Adipose tissue (tissue), 3 donors: ENCODE measurements at places on chromosomes 7 and 10. TPM values are rescaled to one million over a fixed set of nuclear protein-coding genes. Genes with fewer than 3 reads are reported as not detected.

Gene FAM241B
- 4.6 TPM for polyA plus RNA-seq

Gene NUTM2A
- 1.0 TPM for polyA plus RNA-seq

Gene RBM20
- 7.1 TPM for polyA plus RNA-seq

Gene RSU1
- 73.8 TPM for polyA plus RNA-seq

Gene HBP1
- polyA plus RNA-seq: 25.3 TPM

Gene FAM20C
- polyA plus RNA-seq: 16.0 TPM

Gene MRLN
- polyA plus RNA-seq: not detected
